ENCODE measurements at places on chromosomes 1 and 21.

DNA sequence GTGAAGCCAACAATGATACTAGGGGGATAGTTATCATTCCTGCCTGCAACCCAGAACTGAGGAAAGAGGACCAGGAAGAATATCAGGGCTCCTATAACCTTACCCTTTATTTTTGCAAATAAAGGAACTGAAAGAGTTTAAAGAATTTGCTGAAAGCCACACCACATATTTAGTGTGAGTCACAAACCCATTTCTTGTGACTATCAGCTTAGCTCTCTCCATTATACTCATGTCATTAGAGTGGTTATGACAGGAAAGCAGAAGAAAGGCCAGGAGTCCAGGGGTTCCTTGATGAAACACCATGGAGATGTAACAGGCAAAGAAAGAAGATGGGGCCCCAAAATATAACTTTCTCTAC is 141.1 kb upstream of the SAMSN1 start:
- DNase-seq = no peak

GRCh38 chr1:110686188-110686587 is 11.4 kb upstream of the KCNA3 start:
- no peak for DNase-seq

DNA sequence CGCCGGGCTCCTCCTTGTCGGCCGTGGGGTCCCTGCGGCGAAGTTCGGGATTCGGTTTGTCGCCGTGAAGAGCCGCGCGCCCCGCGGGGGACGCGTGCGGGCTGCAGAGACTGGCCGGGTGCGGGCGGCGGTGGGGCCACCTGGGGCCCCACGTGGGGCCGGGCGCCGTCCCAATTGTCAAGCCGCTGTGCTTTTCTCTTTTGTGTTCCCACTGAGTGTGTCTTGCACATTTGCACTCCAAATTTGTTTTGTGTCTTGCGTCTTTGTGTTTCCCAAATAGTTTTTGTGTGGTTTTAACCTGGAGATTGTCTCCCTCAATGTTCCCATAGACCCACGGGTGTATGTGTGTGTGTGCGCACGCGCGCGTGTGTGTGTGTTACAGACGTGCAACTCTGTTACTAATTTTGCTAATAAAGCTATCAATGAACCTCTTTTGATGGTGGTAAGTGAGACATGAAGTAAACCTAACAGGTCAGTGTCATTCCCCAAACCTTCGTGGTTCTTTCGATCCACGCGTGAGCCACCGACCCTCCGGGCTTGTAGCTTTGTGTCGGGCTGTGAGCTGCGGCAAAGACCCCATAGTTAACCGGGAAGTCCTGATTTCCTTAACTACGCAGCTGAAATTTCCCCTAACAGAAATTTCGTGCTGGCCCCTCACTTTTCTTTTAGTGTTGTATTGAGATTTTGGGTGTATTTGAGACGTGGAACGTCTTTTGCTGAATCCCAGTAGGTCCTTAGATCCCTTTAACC is 708 bp downstream of the PRDM2 start:
- peak; percentile 45 for DNase-seq

GRCh38 chr1:198986442-198986841 is 347.6 kb downstream of the PTPRC start:
- no peak for DNase-seq

GRCh38 chr1:22606161-22606560 is 30.3 kb upstream of the C1QA start:
- DNase-seq = no peak

DNA sequence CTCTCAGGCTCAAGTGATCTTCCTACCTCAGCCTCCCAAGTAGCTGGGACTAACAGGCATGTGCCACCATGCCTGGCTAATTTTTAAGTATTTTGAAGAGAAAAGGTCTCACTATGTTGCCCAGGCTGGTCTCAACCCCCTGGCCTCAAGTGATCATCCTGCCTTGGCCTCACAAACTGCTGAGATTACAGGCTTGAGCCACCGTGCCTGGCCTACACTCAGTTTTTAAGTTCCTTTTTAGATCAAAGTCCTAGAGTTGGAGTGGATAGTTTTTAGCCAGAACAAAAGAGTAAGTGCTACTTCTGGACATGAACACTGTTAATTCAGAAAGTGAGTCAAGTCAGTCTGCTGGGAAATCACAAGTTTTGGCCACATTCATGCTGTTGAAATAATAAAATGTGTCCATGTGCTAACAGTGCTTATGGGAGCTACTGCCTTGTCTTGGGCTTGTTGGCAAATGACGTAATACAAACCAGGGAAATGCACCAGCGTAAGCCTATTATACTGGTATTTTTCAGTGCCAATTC is 84.2 kb downstream of the NDUFS5 start:
- no peak for DNase-seq

GRCh38 chr1:241972703-241973369 is 15.3 kb downstream of the BECN2 start:
- DNase-seq = no peak

DNA sequence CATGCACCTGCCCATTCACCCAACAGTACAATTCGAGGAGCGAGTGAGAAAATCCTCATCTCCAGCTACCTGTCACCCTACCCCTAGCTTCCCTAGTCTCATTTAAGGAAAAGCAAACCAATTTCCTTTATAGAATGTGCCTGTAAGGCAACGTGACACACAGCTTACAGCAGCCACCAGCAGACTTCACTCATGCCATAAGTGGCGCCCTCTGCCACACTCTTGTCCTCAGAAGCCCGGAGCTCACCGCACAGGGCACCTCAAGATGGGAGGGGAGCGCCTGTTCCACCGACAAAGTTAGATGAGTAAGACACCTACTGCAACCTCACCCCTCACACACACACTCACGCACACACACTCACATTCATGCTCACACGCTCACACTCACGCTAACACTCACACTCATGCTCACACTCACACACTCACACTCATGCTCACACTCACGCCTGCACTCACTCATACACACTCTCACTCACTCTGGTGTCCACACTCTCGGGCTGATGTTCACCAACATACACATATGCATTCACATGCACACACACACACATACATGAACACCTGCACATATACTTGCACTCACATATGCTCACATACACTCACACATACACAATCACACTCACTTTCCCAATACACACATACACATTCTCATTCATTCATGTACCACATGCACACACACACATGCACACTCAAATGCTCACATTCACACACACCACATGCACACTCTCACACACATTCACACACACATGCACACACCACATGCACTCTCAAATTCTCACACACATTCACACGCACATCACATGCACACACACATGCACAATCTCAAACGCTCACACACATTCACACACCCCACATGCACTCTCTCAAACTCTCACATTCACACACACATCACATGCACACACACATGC is 170.7 kb downstream of the PSMG1 start:
- DNase-seq = no peak

- peak; percentile 55 for DNase-seq
Measured at GRCh38 chr1:1349256-1350012, at the start of gene DVL1. DVL1 (minus strand) TSS chr1:1349418; CDS start chr1:1349065, 353 bp downstream.

DNA sequence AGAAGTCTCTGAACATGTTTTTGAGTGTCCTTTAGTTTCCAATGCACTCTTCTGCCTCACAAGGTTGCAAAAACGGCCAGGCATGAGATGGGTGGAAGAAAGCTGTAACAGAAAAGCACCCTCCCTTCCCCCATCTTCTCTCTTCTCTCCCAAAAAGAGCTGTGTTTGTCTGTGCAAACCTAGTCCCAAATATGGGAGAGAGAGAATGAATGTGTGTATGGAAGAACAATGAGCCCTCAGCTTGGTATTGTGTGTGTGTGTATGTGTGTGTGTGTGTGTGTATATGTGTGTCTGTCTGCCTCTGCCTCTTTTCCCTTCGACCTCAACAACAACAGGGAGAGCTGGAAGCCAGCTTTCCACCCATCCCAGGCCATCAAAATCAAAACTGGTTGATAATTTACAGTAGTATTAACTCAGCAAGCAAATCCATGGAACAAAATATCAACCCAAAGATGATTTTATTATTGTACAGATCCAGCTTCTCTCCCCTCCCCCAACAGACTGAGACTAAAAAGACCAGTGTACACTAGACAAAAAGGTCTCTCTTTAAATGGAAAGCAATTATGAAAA is 1.8 kb downstream of the RERE start:
- DNase-seq = no peak

- DNase-seq = no peak
Measured at GRCh38 chr1:113109908-113110554, 37.0 kb downstream of the LRIG2 start.

GRCh38 chr21:38249696-38250278 is 7.0 kb upstream of the KCNJ15 start:
- DNase-seq = no peak

DNA sequence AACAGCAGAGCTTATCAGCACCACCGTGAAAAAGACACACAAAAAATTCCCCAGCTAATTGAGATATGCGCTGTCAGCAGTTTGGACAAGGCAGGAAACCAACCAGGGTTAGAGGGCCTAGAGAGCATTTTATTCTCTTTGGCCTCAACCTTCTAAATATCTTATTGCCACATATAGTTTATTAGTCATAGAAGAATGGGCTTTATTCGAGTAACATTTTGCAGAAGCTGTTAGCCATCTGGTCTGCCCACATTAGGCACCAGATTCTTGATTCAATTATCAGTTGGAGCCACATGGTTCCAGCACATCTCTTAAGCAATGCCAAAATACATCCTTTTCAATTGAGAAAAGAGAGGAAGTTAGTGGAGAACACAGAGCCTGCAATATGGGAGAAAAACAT is 109.9 kb upstream of the CXADR start:
- DNase-seq = no peak

- no peak for DNase-seq
Measured at GRCh38 chr1:160706526-160707235, 4.9 kb downstream of the CD48 start.

- no peak for DNase-seq
Measured at GRCh38 chr1:213274140-213274539, 223.1 kb downstream of the RPS6KC1 start.

GRCh38 chr1:243559575-243560162 is 290.4 kb downstream of the AKT3 start:
- DNase-seq = no peak

DNA sequence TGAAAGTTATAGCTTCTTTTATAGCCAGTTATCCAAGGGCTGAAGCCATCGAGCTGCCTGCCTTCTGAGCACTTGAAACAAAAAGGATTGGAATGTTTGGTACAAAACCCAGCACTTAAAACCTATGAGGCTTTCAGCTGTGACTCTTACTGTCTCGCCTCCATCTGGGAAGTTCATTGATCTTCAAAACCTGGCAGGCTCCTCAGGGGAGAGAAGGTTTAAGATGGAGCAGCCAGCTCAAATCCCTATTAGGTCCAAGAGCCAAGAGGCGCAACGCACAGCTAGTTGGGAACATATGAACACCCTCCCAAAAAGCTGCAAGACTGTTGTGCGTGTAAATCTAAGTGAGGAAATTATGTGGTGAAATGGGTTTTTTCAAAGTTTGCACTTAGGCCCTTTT is 33.4 kb downstream of the BACE2 start:
- no peak for DNase-seq

DNA sequence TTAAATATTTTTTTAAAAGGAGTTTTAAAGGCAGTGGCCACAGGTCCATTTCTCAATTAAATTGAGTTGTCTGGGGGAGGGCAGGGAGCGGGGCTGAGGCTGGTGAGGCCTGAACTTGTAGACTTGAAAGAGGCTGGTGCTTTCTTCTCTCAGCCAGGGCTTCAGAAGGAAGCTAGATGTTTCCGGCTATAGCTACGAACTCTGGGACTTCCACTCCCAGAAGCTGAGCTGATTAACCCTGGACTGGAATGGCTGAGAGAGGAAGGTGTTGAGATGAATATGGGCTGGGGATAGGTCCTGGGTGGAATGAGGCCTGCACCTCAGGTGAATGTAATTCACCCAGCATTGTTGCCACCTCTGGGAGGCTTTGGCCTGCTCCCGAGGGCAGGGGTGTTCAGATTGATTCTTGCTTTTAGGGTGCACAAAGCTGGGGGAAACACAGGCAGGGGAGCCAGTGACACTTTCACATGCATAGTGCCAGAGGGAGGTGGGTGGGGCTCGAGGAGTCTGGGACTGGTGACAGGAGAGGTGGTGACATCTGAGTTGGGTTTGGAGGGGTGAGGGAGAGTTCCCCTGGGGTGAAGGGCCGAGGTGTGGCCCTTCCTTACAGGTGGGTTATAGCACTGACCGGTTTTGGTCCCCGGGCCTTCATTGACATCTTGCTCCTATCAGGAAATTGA is 18.2 kb downstream of the LDLRAP1 start:
- DNase-seq = no peak

GRCh38 chr1:32334864-32335534 is 1.0 kb downstream of the MARCKSL1 start:
- peak; percentile 38 for DNase-seq

DNA sequence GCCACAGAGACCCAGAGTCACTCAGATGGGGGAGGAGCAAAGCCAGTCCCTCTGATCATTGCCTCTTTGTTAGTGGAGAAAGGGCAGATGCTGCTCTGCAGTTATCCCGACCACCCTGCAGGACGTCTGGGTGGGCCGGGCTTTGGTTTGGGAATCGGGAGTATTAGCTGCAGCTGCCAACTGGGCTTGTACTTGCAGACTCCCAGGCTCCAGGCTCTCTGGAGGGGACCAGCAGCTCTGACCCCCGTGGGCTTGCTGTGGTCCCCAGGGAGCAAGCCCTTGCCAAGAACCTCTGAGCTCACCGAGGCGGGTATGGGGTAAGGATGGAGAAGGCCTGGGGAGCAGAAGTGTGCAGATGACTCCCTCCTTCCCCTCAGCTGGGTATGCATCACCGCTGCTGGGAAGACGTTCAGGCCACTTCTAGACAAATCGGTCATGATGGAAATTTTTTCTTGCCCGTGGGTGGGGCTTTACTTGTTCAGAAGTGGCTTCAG is 21.6 kb downstream of the MAPKAPK2 start:
- peak; percentile 62 for DNase-seq

GRCh38 chr1:77739235-77739634 is 20.4 kb downstream of the USP33 start:
- no peak for DNase-seq
